Activated CD8-positive, alpha-beta memory T cell treated with anti-CD3 and anti-CD28 coated beads, Interleukin-2, amount 50 U/mL, for 48 hours (primary cell): ENCODE measurements at places on chromosomes 1 and 21.

DNA sequence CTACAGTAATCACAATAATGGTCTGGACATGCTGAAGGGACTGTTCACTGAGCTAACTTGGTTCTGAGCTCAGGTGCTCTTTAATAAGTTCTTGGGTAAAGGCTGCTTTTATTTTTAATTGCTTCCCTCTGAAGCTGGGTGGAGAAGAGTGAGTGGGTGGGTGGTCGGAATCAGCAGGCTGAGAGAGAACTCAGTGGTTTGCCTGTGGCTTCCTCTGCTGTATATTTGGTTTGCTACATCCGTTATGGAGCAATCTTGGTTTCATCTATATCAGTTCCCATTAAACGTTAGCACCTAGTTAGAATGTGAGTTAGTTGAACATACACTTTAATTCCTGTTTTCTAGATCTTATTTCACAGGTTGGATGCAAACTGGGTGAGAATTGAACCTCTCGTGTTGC is 23.3 kb downstream of the CNIH4 start:
- peak; percentile 63 for DNase-seq

- no peak for DNase-seq
Observed at GRCh38 chr1:22297999-22298398, 153.7 kb upstream of the ZBTB40 start.

- DNase-seq: no peak
Observed at GRCh38 chr21:36260030-36260787, 59.8 kb upstream of the MORC3 start.

- no peak for DNase-seq
Observed at GRCh38 chr1:163205513-163205912, 2.8 kb upstream of the RGS5 start.

DNA sequence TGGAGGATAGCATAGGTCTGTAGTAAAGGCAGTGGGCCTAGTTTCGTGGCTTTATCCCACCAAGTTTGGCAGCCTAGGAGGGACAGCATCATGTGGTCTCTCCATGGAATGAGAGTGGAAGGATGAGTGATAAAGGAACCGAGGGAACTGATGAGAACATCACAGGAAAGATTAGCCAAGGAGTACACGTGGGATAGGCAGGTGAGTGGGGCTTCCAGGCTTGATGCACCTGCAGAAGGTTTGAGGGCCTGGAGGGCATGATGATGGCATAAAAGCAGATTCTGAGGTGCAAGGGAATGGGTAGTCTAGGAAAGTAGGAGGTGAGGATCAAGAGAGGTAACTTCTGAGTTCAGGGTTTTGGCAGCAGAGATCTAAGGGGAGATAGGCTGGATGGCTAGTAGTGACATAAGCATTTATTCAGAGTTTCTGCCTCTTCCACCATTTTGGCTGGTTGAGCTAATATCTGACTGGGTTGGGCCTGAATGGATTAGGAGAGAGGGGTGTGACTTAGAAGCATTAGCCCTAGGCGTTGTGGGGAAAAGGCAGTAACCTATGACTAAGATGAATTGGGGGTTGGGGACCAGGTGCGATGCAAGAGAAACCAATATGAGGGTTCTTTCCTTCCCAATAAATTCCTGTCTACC is 9.1 kb downstream of the PTGFRN start:
- DNase-seq: no peak

DNA sequence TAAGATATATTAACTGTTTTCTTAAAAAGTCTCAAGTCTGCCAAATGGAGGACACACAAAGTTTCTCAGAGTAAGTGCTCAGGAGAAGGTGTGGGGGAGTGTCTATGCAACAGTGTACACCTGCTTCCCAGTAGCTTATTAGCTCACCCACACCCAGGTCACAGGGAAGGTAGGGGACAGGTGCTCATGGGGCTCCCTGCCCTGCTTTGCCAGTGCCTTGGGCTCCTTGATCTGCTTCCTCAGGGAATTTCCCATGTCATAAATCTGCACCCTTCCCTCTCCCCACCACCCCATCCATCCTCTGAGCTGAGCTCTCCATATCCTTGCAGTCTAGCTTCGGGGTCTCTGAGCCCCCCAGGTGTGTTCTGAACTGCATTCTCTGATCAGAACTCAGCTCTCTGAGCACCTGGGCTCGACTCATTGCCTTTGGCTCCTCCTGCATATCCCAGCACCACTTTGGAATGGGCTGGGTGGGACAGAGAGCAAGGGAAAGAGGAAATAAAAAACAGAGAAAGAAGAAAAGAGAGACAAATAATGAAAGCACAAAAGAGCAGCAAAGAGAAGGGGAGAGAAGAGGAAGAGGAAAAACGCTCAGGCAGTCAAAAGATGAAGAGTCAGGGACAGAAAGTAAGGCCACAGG is 87.0 kb upstream of the ATP1B1 start:
- no peak for DNase-seq

GRCh38 chr21:34280959-34281358 is 82.8 kb upstream of the KCNE2 start:
- no peak for DNase-seq

DNA sequence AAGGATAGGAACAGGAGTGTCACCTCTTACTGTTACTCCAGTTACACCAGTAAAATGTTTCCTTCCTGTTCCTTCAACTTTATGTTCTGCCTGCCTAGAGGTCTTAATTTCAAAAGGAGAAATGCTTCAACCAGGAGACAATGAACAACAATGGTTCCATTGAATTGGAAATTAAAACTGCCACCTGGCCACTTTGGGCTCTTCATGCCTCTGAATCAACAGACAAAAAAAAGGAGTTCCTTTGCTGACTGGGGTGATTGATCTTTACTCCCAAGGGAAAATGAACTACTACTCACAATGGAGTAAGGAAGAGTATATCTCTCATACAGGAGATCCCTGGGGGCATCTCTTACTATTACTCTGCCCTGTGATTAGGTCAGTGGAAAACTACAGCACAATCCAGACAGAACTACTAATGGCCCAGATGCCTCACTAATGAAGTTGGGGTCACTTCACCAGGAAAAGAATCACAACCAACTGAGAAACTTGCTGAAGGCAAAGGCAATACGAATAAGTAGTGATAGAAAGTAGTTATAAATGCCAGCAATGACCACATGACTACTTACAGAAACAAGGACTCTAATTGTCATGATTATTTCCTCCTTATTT is 76.6 kb upstream of the PRDX6 start:
- no peak for DNase-seq
